ENCODE measurements at places on chromosomes 12 and 14. TPM values are rescaled to one million over a fixed set of nuclear protein-coding genes. Genes with fewer than 3 reads are reported as not detected.

Gene MUCL1
- not detected for total RNA-seq

Gene NIN
- 34.6 TPM for total RNA-seq

GRCh38 chr12:119071638-119072231, 90.4 kb downstream of the SRRM4 start:
- DNase-seq = no peak

DNA sequence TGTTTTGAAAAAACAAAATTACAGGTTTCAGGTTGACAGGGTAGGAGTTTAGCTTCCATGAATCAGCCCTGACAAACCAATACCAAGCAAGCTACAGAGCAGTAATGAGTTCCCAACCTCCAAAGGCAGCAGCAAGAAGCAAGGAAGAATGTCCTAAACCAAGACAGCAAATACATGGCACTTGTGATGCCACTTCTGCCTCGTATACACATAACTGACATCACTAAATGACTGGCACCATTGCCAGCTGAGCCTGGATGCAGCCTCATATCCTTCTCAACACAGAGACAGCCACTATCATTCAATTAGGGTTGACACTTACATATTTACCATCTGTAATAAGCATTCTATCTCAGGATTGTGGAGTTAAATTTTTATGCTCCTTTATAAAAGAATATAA, 35.0 kb upstream of the MDM1 start:
- DNase-seq = no peak

DNA sequence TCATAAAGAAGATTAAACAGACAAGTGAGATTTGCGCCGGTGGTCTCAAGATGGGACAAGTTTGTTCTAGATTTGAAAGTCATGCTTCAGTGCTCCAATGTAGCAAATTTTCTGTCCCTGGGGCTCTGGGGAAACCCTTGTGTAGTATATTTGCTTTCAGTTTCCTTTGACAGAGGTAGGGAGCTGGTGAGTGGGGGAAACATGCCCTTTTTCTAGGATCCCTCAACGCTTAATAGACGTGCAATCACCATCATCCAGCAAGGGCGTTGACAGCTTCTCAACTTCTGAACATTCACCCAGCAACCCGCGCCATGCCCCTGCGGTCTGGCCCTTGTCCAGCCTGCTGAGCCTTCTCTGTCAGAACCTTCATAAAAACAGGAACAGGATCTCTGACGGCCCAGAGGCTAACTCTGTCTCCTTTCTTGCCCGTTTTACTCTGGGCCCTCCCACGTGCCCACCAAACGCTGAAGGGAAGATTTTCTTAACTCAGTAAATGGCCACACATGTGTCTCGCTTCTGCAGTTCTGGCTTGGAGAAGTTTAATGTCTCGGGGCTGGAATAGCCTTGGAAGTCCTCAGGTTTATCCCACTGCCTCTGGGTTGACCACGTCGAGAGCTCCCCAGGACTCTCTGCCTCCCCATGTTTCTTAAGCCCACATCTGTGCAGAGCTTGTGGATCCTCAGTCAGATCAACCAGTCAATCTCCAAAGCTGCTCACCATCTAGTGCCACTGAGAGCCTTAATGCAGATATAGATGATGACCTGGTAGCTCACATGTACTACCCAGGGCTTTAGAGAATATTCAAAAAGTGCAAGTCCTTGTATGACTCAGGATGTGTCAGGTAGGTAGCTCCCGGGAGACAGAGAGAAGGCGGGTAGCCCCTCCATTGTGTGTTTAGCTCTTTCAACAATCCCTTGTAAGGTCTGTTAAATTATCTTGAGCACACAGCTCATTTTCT, 58.1 kb upstream of the CCND2 start:
- DNase-seq = peak; percentile 5

DNA sequence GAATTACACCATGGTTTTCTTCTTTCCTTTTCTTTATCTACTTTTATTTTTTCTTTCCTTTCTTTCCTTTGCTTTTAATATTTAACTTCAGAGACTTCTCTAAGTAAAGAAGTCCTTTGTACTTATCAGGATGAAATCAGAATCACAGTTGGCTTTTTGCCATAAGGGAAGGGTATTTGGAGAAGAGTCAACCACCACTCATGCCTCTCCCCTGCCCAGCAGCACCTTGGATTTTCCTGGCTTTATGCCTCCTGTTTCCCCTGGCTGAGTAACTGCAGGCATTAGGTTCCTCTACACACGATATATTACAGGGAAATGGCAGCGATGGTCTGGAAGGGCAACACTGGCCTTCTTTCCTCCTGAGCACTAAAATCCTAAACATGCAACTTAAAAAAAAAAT, 266.4 kb upstream of the CAND1 start:
- DNase-seq = no peak

DNA sequence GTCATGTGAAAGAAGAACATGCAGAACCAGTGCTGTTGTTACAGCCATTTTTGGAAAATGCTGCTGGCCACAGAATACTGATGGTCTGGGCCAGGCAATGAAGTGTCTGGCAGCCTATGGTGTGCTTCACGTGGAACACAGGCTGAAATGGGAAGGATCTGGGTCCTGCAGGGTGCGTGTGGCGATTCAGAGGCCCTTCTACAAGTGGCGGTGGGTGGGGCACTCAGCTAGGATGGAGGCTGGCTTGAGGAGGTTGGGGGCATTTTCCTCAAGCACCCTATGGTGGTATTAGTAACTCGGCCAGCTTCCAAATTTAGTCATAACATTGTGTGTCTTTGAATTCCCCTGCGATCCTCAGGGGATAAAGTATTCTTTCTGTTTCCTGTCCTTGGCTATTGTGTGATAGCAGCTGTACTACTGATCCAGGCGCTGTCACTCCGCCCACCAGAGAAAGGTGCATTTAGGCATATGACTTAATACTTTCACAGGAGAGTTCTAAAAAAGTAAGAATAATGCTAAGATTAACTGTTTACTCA, 9.2 kb upstream of the RAD52 start:
- peak; percentile 32 for DNase-seq
